ENCODE measurements at places on chromosomes 11 and 22. TPM values are rescaled to one million over a fixed set of nuclear protein-coding genes. Genes with fewer than 3 reads are reported as not detected.

DNA sequence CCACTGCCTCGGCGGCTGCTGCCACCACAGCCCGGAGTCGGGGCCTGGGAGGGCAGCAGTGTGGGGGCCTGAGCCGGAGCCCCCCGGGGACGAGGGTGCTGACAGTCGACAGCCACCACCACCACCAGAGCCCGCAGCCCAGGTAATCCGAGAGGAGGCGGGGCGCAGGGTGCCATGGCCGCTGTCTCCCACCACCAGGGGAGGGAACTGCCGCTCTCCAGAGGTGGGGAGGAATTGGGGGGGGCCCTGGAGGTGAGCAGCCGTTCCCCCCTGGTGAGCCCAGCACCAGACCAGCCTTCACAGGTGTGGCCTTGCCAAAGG, 12.6 kb downstream of the TRIOBP start:
- no peak overlapping the region for H3K4me3 ChIP-seq
- no peak overlapping the region for H3K27ac ChIP-seq
- no peak for DNase-seq
- no peaks in the 10 kb centered on the region for H3K27me3 ChIP-seq

FGF19 gene
- 1.7 TPM for total RNA-seq

GRCh38 chr11:101848262-101848661, 66.5 kb upstream of the CEP126 start:
- H3K27me3 ChIP-seq: no peaks in the 10 kb centered on the region
- no peaks in the 10 kb centered on the region for H3K4me1 ChIP-seq
- peak; percentile 41 for DNase-seq
- H3K27ac ChIP-seq: no peak overlapping the region
- H3K4me3 ChIP-seq: no peak overlapping the region

- no peak overlapping the region for H3K4me3 ChIP-seq
- no peaks in the 10 kb centered on the region for H3K4me1 ChIP-seq
Measured at GRCh38 chr11:130602641-130603334, 154.3 kb downstream of the ADAMTS15 start.

OR8B2 gene
- total RNA-seq: not detected

GRCh38 chr11:131663405-131664200, 293.2 kb downstream of the NTM start:
- H3K4me3 ChIP-seq: no peak overlapping the region
- no peaks in the 10 kb centered on the region for H3K27me3 ChIP-seq
- DNase-seq: no peak
- no peaks in the 10 kb centered on the region for H3K36me3 ChIP-seq

ASPHD2 gene
- total RNA-seq: not detected

- no peak overlapping the region for H3K4me3 ChIP-seq
- no peaks in the 10 kb centered on the region for H3K36me3 ChIP-seq
- no peak for DNase-seq
- H3K4me1 ChIP-seq: peaks cover 15% of the 10 kb centered on the region
Measured at GRCh38 chr11:84854498-84854880, 772.7 kb downstream of the DLG2 start.

LARGE2 gene
- 67.4 TPM for total RNA-seq

- no peak for DNase-seq
- no peaks in the 10 kb centered on the region for H3K36me3 ChIP-seq
- no peaks in the 10 kb centered on the region for H3K4me1 ChIP-seq
- H3K27ac ChIP-seq: no peak overlapping the region
- no peaks in the 10 kb centered on the region for H3K27me3 ChIP-seq
- no peak overlapping the region for H3K4me3 ChIP-seq
Measured at GRCh38 chr22:23722724-23723123, 28.2 kb downstream of the ZNF70 start.

DNA sequence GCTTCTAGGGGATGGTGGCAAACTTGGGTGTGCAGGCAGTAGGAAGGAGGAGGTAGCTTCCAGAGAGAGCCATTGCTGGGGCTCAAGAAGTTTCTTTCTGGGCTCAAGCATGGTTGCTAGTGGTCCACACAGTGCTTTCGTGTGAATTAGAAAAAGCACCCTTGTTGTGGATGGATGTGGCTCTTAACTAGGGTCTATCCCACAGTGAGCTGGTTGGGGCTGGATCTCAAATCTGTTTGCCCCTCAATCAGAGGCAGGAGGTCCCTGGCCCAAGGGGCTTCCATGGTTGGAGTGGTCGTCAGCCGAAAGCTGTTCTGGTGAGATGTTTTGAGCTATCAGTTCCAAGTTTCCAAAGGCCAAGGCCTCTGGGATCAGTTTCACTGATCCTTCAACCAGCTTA, 35.0 kb downstream of the ZBTB16 start:
- no peak overlapping the region for H3K27ac ChIP-seq
- H3K4me1 ChIP-seq: peaks cover 24% of the 10 kb centered on the region
- no peaks in the 10 kb centered on the region for H3K27me3 ChIP-seq
- DNase-seq: no peak

MRPL17 gene
- 60.8 TPM for total RNA-seq

DNA sequence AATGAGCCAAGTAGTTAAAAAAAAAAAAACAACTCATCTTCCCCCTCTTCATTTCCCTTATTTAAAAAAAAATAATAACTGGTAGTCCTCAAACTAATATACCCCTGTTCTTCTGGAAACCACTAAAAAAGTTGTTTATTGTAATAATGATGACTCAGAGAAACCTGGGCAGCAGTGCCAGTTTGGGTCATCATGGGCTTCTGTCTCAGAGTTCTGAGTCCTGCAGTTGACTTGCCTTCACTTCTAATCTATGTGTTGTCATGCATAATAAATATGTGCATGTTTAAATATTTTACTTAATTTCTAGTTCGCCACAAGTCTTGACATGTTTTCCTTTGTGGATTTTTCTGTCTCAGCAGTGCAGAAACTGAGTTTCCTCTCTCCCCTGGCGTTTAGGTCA, 46.8 kb downstream of the PPP2R1B start:
- no peak for DNase-seq
- H3K27me3 ChIP-seq: no peaks in the 10 kb centered on the region
- no peak overlapping the region for H3K4me3 ChIP-seq
- H3K4me1 ChIP-seq: peaks cover 5% of the 10 kb centered on the region

DNA sequence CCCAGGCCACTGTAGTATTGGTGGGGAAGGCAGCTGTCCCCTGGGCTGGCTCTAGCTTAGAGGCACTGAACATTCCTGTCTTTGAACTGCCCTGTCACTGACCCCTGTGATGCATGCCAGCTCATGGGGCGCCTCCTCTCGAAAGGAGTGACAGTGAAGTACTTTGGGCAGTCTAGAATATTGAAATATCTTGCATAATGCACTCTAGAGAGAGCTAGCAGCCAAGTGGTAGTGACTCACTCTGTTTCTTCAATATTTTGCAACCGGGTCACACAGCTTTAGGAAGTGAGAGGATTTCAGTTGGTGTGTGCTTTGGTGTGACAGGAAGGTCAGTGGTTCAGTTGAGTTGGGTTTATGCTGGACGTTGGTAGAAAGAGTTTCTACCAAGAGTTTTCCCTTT, 35.5 kb upstream of the ST14 start:
- peak; percentile 66 for DNase-seq
- no peaks in the 10 kb centered on the region for H3K27me3 ChIP-seq
- peak overlapping the region; percentile 82 for H3K27ac ChIP-seq
- H3K4me3 ChIP-seq: no peak overlapping the region

SULT4A1 gene
- total RNA-seq: not detected

DNA sequence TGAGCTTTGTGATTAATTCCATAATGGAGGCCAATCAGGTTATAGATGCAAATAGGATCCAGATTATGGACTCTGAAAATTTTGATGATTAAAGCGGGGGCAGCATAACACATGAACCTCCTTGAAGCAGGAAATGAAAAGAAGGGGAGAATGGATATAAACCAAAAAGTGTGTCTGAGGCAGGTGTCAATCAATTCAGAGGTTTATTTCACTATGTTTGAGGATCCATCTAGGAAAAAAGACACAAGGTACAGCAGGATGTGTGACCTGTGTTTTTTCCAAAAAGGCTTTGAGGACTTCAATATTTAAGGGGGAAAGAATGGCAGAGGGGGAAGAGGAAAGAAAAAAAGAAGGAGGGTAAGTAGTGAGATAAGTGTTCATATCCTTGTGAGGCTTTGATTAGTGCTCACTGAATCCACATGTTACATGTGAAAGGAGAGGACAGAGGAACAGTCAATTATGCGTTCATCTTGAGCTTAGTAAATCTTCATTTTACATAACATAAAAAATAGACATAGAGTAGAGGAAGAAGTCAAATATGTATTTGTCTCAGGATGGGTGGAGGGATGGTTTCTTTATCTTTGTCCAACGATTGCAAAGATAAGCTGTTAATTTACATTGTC, 34.1 kb downstream of the MS4A2 start:
- H3K36me3 ChIP-seq: no peaks in the 10 kb centered on the region
- no peak overlapping the region for H3K4me3 ChIP-seq
- peaks cover 20% of the 10 kb centered on the region for H3K4me1 ChIP-seq
- H3K27ac ChIP-seq: no peak overlapping the region
- no peak for DNase-seq
- H3K27me3 ChIP-seq: no peaks in the 10 kb centered on the region

DNA sequence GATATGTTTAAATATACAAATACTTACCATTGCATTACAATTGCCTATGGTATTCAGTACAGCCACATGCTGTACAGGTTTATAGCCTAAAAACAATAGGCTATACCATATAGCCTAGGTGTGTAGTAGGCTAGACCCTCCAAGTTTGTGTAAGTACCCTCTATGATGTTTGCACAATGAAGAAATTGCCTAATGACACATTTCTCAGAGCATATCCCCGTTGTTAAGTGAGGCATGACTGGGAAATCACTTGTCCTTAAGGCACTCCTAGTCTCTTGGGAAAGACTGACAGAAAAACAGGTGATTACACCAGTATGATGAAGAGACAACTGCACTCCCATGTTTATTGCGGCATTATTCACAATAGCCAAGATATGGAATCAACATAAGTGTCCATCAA, 187.2 kb downstream of the SPON1 start:
- no peaks in the 10 kb centered on the region for H3K27me3 ChIP-seq
- no peak for DNase-seq
- no peaks in the 10 kb centered on the region for H3K36me3 ChIP-seq
- H3K4me1 ChIP-seq: no peaks in the 10 kb centered on the region
- H3K4me3 ChIP-seq: no peak overlapping the region

DNA sequence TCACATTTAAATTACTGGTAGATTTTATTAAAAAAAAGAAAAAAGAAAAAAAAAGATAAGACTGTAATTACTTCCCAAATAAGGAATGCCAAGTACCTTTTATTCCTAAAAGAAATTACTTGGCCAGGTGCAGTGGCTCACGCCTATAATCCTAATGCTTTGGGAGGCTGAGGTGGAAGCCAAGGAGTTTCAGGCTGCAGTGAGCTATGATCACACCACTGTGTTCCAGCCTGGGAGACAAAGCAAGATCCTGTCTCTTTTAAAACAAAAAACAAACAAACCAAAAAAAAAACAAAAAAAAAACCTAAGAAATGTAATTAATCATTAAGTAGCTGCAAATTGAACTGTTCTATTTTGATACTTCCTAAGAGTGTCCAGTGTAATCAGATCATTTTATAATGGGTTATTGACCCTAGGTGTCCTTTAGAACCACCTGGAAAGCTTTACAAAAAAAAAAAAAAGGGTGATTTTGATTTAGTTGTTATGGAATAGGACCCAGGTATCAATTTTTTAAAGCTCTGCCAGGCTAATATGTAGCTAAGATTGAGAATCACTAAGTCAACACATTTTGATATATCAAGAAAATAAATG, 10.8 kb downstream of the LIN7C start:
- no peaks in the 10 kb centered on the region for H3K27me3 ChIP-seq
- no peak overlapping the region for H3K27ac ChIP-seq
- H3K4me1 ChIP-seq: no peaks in the 10 kb centered on the region
- no peak overlapping the region for H3K4me3 ChIP-seq
- DNase-seq: no peak

DNA sequence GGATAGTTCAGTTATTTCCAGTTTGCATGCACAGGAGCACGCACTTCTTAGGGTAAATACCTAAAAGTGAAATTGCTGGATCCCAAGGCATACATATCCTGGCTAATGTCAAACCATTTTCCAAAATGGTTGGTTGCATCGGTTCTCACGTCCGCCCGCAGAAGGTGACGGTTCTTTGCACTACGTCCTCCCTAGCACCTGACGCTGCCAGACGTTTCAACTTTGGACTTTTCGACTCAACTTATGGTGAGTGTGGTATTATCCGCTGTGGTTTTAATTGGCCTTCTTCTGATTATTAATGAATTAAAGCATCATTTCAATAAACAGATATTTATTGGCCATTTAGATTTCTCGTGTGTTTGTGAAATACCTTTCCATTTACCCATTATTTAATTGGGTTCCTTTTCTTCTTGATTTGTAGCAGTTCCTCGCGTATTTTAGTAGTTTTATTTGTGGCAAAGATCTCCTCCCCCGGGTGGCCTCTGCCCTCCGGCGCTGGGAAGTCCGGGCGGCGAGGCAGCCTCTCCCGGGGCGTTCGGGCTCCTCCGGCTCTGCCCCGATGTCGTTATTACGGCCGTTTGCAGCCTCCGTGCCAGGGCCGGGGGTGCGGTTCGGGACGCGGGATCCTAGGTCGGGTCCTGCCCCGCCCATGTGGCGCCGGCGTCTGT, at the start of gene JHY:
Gene JHY (plus strand): TSS at position 571 of the 668 bp plus-strand sequence. CDS start 3,091 bp downstream, outside the sequence.
- H3K27ac ChIP-seq: peak within 1 kb of the TSS; percentile 71
- peak within 1 kb of the TSS; percentile 56 for H3K4me3 ChIP-seq
- H3K4me1 ChIP-seq: peaks cover 4% of the 10 kb centered on the region
- H3K27me3 ChIP-seq: 0 out of 2 replicates have a peak, but pooled peaks cover 1% of the 10 kb centered on the region
- H3K36me3 ChIP-seq: no peaks in the 10 kb centered on the region

DNA sequence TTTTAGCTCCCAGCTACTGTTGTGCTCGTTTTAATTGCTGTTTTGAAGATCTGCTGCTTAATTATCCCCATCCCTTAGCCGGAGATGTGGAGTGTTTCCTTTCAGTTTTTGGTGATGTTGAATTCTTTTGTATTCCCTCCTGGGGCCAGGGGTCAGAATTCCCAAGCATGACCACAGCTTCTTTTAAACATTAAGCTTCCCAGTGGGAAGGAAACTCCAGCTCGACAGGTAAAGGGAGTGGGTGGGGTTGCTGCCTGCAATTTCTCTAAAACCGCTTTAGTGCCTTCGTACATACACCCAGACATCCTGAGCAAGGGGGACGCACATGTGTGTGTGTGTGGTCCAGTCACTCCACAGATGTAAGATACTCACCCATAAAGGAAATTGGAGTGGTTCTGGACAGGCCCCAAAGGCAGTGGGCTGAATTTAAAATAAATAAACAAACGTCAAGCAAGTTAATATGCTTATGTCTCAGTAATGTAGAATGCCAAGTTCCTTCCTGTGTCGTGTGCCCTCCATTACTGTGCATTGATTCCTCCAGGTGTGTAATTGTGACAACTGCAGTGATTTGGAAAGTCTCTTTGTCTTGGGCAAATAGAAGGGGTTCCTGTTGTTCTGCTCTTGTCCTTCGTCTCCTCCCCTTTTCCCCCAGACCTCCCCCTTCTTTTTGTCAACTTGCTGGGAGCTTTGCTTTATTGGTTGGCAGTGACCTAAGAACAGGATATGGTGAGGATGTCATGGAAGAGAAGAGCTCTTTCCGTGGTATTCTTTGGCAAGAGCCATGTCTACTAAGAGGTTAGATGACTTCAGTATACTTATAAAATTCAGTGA, 19.2 kb upstream of the ADSL start:
- H3K36me3 ChIP-seq: no peaks in the 10 kb centered on the region
- no peak overlapping the region for H3K4me3 ChIP-seq

All from Caco-2 (cell line).